ENCODE measurements at places on chromosomes 4 and X.
A peak's percentile ranks its signal among the peaks of the same experiment; 100 is the strongest.

DNA sequence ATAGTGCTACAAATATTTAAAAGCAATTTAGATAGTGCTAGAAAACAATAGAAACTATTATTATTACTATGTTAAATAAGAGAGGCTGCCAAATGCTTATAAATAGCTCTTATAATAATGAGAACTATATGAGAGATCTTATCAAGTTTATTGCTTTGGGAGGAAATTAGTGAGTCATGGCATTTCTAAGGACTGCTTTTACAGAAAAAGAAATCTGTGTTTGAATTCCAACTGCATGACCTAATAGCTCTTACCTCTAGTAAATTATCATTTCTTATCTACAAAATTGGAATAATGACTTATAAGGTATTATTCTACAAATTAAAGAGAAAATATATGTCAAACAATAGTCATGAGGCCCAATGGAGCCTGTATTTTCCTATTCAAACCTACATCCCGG lies 177.2 kb downstream of the GABRG1 start:
- DNase-seq: no peak

GRCh38 chr4:109303140-109303496 lies 660 bp upstream of the COL25A1 start:
- DNase-seq: no peak

DNA sequence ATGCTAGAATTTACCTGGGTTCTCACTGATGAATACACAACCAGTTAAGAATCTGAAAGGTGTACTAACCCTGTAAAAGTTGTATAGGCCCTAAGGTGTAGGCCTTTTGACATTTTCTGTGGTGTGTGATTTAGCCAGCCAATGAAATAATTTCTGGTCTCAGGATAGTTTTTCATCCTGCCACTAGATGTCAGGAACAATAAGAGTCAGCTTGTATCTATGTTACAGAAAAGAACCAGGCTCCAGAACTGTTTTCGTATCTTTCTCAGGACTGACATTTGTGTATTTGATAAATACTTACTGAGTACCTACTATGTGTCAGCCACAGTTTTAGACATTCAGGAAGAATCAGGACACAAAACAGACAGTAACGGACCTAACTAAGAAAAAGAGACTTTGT lies 673.6 kb upstream of the TENM3 start:
- DNase-seq: peak; percentile 7

- no peak for DNase-seq
These were observed 32.9 kb upstream of the DSPP start for GRCh38 chr4:87575408-87575807.

- peak; percentile 1 for DNase-seq
These were observed 137.6 kb downstream of the TECRL start for GRCh38 chr4:64271601-64272081.

DNA sequence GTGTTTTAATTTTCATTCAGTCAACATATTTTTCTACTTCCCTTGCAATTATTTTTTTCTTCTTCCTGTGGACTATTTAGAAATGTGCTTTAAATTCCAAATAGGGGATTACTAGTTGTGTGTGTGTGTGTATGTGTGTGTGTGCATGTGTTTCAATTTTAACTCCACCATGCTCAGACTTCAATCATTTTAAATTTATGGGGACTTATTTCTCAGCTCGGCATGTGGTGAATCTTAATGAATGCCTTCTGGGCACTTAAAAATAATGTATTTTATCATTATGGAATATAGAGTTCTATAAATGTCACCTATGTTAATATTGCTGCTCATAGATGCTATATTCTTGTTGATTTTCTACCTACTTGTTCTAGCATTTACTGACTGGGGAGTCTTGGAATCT lies 465.6 kb upstream of the PRKX start:
- no peak for DNase-seq

- no peak for DNase-seq
These were observed 3.5 kb upstream of the SH3BP2 start for GRCh38 chr4:2789351-2789750.

GRCh38 chr4:72993876-72994275 lies 75.6 kb downstream of the COX18 start:
- DNase-seq: no peak

DNA sequence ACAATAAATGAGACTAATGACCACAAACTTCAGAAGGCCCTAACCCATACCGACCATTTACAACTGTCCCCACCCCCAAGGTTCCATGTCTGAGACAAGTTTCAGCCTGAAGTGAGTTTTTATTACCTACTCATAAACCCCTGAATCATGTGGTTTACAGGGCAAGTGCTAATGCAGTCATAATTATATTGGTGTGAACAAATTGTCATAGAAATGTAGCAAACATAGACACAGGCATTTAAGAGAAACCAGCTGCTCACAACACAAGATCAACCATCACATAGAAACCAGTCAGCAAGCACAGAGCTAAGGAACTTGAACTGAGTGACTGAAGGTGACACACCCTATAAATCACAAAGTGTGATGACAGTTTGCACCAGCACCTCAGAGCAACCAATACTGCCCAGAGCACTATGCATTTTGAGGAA lies 173.8 kb upstream of the MID1 start:
- DNase-seq: no peak

GRCh38 chr4:101600287-101600686 lies 190.2 kb upstream of the BANK1 start:
- DNase-seq: no peak

DNA sequence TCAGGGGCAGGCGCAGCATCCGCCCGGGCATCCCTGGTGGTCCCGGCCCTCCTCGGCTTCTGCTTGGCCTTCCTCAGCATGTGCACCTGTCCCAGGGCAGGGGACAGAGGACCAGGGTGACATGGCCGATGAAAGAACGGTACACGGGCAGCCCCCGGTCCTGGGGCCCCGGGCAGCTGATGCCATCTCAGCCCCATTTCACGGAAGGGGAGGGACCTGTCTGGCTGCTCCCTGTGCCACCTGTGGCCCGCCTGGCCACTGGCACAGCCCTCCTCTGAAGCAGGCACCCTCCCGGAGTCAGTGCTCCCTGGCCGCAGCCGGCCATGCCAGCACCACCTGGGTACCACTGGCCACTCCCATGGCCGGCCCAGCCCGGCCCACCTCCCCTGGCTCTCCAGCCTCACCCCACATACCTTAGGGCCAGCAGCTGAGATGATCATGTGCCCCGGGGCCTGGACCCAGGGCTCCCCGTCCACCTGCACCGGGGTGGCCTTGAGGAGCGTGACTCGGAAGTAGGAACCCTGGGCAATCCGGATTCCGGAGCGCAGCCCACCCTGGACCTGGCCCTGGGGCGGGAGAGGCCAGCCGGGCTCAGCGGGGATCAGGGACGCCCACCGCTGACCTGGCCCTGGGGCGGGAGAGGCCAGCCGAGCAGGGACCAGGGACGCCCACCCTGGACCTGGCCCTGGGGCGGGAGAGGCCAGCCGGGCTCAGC lies 12.6 kb downstream of the DGKQ start:
- no peak for DNase-seq

DNA sequence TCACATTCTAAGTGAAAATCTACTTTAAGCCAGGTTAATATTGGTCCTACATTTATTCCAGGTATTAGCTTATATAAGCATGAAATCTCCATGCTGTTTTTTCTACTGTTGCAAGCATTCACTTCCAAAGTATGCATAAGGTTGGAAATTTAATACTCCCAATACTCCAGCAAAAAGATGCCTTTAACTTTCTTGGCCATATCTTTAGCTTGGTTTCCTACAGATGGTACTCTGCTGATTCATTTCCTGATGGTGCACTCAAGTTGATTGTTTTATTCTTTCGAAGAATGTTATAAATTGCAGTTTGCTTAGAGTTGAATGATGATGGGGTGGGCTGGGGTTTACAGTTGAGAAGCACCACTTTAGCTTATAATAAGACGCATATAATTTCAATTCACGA lies 330.2 kb downstream of the PTTG2 start:
- DNase-seq: no peak

DNA sequence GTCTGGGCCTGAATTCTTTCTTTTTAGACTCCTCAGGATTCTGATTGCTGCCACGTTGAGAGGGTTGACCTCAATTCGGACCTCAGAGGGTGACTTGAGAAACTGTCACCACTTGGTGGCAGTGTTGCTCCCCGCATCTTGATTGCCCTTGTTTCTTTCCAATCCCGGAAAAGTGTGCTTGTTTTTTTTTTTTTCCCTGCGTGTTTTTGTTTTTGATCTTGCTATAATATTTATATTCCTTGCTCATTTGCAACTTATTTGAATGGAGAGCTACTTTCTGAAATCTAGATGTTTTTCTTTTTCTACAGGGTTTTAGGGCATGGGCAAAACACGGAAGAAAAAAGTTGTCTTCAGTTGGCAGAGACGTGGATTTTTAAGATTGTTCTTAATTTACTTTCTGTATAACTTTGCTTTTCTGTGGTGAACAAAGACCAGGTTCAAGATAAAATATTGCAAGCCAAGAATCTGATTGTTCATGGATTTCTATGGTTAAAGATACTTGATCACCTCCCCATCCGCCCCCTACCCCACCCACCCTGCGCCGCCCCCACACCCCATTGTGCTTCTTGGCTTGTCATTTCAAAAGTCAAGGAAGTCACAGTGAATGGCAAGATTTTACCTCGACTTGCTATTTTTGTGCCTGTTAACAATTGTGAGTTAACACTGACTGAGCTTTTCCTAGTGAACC lies 102.0 kb downstream of the PTTG2 start:
- peak; percentile 19 for DNase-seq

- no peak for DNase-seq
These were observed 281.2 kb upstream of the AGTR2 start for GRCh38 chrX:115889121-115889890.

DNA sequence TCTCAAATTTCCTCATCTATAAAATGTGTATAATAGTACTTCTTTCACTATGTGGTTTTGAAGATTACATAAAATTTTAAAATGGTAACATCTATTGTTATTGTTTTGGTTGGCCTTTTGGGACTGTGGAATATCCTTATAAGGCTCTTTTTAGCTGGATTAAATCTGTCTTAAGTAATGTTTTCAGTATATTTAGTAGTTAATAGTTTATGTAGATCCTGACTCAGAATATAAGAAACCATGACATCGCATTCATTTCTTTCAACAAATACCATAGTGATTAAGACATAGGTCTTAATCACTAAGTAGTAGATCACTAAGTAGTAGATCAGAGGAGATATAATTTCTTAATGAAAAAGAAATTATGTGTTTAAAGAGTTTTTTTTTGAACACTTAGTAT lies 48.5 kb downstream of the MRPL1 start:
- no peak for DNase-seq

- no peak for DNase-seq
These were observed 208.9 kb downstream of the SPATA18 start for GRCh38 chr4:52259978-52260377.

DNA sequence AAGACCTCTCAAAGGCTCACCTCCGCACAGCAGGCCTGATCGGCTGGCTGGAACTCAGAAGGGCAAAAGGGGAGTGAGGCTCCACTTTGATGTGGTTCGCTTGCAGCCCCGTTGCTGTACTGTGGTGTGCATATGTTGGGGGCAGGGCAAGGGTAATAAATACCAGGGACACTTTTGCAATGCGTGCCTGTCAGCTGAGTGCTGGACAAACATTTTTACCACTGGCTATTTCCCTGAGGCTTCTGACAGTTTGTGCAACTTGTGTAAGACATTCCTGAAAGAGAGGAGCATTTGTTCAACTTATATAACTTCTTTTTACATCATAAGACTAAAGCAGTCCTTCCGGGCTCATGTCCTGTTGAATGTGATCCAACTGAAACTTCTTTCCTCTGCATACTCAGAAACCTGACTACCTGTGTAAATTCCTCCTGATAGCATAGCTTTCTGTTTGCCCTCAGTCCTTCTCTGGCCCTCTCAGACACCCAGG lies 82.3 kb downstream of the SPRY1 start:
- no peak for DNase-seq

- DNase-seq: peak; percentile 12
These were observed 40.2 kb downstream of the SH3KBP1 start for GRCh38 chrX:19846995-19847790.

DNA sequence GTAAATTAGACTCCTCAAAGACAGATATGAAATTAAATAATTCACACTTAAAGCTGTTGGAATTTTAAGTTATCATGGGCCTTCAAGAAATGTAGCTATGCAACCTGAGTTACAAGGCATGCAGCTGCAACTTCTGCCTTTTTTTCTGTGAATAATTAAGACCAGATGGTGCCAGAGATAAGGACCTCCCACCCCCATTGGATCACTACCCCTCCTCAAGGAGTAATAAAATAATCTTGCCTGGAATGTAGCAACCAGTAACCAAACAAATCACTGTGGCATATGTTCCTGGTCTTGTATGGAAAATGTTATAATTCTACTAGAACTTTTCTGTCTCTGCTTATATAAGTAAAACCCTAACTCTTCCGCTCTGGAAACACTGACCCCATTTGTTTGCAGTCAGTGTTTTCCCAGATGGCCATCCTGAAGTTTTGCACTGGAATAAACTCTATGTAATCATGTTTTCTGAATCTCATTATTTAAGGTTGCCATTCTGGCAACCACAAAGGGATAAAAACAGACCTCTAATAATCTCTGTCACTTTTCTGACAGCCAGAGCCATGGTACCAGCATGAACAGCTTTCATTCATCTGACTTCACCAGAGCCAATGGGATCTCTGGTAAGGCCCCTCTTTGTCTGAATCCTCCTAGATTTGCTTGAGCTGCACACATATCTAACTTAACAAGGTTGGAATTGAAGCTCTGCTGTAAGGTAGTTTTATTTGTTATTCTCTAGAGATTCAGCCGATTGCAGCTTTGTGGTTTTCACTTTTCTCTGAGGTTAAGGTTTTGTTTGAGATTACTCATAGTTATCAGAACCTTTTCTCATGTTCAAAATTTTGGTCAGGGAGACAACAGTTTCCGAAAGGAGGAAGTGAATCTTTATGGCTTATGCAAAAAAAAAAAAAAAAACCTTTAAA lies 274.6 kb downstream of the NAF1 start:
- DNase-seq: no peak

GRCh38 chrX:88735835-88736234 lies 11.2 kb upstream of the CPXCR1 start:
- no peak for DNase-seq

- DNase-seq: no peak
These were observed 68.5 kb downstream of the NPNT start for GRCh38 chr4:105963461-105964400.

- no peak for DNase-seq
These were observed 281.5 kb downstream of the USP46 start for GRCh38 chr4:52377563-52377962.

GRCh38 chrX:147739196-147739595 lies 172.5 kb upstream of the FMR1 start:
- no peak for DNase-seq

All from H54 (cell line).